ENCODE measurements at places on chromosomes 6 and 20.

DNA sequence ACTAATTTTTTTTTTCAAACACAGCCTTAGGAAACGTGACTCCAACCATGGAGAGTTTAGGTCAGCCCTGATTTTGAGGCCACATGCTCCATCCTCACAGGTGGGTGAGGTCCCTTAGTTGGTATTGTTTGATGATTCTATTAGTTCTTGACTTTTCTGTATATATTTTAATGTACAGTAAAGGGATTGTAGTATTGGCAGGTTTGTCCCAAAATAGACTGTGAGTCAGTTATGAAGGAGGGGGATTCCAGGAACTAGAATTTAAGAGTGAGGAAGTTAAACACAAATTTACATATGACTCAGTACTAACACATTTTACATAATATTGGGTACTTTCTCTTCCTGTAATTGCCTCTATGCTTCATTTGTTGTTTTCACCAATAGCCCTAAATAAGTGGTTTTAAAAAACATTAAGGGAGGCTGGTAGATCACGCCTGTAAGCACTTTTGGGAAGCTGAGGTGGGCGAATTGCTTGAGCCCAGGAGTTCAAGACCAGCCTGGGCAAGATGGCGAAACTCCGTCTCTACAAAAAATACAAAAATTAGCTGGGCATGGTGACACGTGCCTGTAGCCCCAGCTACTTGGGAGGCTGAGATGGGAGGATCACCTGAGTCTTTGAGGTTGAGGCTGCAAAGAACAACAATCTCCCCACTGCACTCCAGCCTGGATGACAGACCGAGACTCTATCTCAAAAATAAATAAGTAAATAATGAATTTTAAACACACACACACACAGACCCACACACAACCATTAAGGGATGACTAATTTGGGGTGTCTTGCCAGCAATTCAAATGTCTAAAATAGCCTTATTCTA lies 81.8 kb downstream of the SGK1 start:
- DNase-seq = no peak
- no peak overlapping the region for H3K27ac ChIP-seq
- H3K36me3 ChIP-seq = no peaks in the 10 kb centered on the region
- H3K27me3 ChIP-seq = no peaks in the 10 kb centered on the region
- no peak overlapping the region for H3K4me3 ChIP-seq

DNA sequence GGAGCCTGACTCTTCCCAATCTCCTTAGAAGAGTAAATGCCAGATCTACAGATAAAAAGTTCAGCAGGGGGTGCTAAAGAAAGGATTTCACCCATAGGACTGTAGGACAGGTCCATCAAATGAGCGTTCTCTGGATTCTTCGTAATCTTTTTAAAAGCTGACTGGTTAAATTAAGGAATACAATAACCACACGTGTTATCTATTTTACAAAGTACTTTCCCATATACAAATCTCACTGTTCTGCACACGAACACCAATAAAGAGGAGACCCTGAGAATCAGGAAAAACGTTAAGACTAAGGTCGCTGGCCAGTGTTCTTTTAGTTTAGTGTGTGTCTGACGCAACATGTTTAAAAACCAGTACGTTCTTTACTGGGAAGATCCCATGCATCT lies 542 bp downstream of the TUBE1 start:
- H3K4me1 ChIP-seq = peaks cover 5% of the 10 kb centered on the region
- H3K27me3 ChIP-seq = no peaks in the 10 kb centered on the region
- DNase-seq = no peak
- H3K4me3 ChIP-seq = peak overlapping the region; percentile 79
- H3K36me3 ChIP-seq = no peaks in the 10 kb centered on the region

- DNase-seq = no peak
- H3K27me3 ChIP-seq = no peaks in the 10 kb centered on the region
- H3K4me1 ChIP-seq = no peaks in the 10 kb centered on the region
- H3K36me3 ChIP-seq = no peaks in the 10 kb centered on the region
- no peak overlapping the region for H3K4me3 ChIP-seq
Observed at GRCh38 chr6:158376631-158377081, 64.4 kb downstream of the TULP4 start.

- no peak overlapping the region for H3K4me3 ChIP-seq
- H3K4me1 ChIP-seq = no peaks in the 10 kb centered on the region
- H3K27ac ChIP-seq = no peak overlapping the region
- no peak for DNase-seq
Observed at GRCh38 chr6:139443231-139444112, 69.0 kb upstream of the CITED2 start.

Measured in thoracic aorta (tissue), 2 donors.